ENCODE measurements at places on chromosomes 7 and 10. TPM values are rescaled to one million over a fixed set of nuclear protein-coding genes. Genes with fewer than 3 reads are reported as not detected.

The TMEM196 gene
- total RNA-seq: not detected

The CPEB3 gene
- 7.4 TPM for total RNA-seq

The GALNT11 gene
- total RNA-seq: 24.5 TPM

The ABLIM1 gene
- total RNA-seq: 292 TPM

The ALDH18A1 gene
- total RNA-seq: 26.0 TPM

The LDB3 gene
- 585 TPM for total RNA-seq

The TFPI2 gene
- total RNA-seq: 3.6 TPM

The KEL gene
- total RNA-seq: 0.15 TPM

The CNPY1 gene
- not detected for total RNA-seq

The NME8 gene
- not detected for total RNA-seq

The FKBP6 gene
- total RNA-seq: not detected
